ENCODE measurements at places on chromosomes 5 and 9. TPM values are rescaled to one million over a fixed set of nuclear protein-coding genes. Genes with fewer than 3 reads are reported as not detected.

The ORM2 gene
- total RNA-seq = not detected

The FRMD3 gene
- 0.32 TPM for total RNA-seq

The PCDHB2 gene
- 0.74 TPM for total RNA-seq

The MUSK gene
- under 0.01 TPM for total RNA-seq

The EIF4E1B gene
- not detected for total RNA-seq

All from smooth muscle cell of the umbilical artery (primary cell).